ENCODE measurements at places on chromosomes 16 and 17.

- no peak for DNase-seq
Measured at GRCh38 chr16:24771132-24771778, 41.8 kb downstream of the TNRC6A start.

GRCh38 chr16:27826893-27827289, 236.6 kb downstream of the GSG1L start:
- no peak for DNase-seq

DNA sequence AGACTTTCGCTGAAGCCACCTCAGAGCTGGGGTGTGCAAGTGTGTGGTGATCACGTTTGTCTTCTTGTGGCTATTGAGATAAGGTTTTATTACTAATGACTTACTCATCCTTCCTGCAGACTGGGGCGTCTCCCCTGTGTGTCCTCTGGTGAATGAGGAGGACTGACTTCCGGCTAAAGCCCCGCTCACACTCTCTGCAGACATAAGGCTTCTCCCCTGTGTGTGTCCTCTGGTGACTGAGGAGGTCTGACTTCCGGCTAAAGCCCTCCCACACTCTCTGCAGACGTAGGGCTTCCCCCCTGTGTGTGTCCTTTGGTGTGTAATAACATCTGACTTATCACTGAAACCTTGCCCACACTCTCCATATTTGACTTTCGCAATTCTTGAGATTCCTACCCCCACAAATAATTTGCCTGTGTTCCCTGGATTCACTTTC, 19.4 kb downstream of the PRDM7 start:
- DNase-seq = no peak

GRCh38 chr16:25372716-25373115, 115.1 kb upstream of the ZKSCAN2 start:
- no peak for DNase-seq

GRCh38 chr16:51157698-51158097, 6.6 kb upstream of the SALL1 start:
- DNase-seq = no peak
